Activated CD4-positive, alpha-beta T cell treated with anti-CD3 and anti-CD28 coated beads, Interleukin-2, amount 50 U/mL, for 4 hours (primary cell): ENCODE measurements at places on chromosomes 1 and 21.

DNA sequence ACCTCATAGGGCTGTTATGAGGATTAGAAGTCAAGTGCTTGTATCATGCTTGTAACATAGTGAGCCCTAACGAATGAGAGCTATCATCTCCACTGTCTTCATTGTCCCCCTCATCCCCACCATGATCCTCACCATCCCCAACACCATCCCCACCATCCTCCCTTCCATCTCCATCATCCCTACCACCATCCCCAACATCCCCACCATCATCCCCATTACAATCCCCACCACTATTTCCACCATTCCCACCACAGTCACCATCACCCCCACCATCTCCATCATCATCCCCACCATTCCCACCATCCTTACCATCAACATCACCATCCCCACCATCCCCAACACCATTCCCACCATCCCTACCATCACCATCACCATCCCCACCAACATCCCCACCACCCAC lies 39.1 kb upstream of the PADI1 start:
- DNase-seq = no peak

DNA sequence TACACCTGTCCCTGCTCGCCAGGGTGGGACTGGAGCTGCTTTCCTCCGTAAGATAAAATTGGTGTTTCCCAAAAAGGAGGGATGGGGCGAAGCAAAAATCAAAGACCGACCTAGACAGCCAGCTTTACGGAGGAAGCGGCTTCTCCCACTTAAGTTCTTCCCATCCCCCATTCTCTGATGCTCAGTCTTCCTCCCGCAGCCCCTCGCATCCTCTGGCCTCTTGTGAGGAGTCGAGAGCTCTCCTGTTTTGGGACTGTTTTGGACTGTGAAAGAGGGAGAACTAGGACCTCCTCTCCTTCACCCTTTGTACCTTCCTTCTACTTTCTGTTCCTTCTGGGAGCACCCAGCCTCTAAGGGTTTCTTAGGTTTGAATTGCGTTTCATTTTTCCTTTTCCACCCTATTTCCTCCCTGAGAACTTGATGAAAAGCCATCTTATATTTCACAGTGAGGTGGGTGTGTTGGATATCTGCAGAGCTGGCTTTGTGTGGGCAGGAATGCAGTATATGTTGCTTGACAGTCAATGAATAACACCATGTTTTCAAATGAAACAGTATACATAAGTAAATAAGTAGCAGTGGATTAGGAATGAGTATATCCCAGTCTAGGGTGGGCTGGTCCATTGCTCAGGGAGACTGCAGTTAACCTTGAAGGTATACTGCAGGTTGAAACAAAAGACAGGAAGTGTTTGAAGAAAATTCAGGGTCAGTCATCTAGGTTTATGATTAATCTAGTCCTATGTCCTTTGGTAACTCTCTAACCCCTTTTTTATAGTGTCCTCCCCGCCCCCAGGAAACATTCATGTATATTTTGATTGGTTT lies 848 bp downstream of the CTTNBP2NL start:
- DNase-seq = no peak

DNA sequence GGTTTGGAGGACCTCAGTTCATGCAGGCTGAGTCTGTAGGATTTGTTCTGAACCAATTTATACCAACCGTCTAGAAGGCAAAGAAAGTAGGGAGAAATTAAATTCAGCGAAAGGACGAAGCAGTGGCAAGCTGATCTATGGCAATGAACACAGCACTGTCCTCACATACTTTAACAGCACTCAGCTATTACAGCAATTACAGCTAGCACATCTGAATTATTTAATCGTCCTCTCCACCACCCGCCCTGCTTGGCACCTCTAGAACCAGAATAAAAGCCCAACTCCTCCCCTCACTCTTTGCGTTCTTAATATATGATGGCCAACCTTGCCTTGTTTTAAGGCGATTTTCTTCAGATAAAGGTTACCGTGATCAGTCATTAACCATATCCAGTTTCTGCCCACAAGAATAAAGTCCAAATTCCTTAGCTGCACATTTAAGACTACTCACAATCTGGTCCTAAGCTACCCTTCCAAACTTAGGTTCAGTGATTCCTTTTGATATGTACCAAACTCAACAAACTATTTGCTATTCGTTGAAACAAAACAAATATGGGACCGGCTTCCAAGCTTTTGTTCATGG lies 169.4 kb upstream of the ESRRG start:
- no peak for DNase-seq

GRCh38 chr1:26145041-26145959 lies 13.6 kb upstream of the FAM110D start:
- peak; percentile 71 for DNase-seq

GRCh38 chr1:214123061-214123784 lies 135.4 kb downstream of the PROX1 start:
- peak; percentile 2 for DNase-seq

DNA sequence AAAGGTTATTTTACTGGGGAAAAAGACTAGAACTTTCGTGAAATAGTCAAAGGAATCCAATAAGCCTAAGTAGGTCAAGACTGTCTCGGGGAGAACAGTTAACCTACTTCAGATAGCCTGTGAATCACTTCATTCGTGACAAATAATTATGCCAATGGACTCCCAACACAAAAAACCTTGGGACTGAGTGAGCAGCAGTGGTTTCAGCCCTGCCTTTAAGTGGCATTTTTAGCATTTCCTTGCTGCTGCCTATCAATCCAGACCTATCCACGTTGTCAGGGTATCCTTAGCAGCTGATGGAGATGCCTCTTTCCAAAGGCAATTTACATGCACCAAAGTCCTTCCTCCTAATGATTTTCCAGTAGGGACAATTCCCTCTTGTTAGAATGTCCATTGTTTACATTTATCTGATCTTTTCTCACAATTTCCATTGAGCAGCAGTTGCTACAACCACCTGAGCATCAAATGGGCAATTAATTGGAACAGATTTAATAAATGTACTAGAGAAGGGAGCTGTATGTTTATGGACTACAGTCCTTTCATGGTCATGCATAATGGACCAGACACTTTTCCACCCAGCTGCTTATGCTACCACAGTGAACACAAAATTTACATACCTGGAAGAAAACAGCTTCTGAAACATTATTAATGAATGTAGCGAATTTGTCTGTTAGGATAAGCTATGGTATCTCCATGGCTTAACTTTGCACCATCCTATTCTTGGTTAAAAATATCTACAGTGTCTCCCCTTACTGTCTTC lies 75.8 kb downstream of the TM2D1 start:
- no peak for DNase-seq

DNA sequence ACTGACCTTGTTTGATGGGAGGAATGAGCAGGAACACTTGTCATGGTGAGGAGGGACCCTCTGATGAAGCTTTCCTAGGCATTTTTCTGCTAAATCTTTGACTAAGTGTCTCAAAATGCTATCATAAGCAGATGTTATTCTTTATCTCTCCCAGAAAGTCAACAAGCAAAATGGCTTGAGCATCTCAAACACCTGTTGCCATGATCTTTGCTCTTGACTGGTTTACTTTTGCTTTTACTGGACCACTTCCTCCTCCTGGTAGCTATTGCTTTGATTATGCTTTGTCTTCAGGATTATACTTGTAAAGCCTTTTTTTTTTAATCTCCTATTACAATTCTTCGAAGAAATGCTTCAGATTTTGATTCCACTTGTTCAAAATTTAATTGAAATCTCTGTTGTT lies 157.4 kb downstream of the GPR52 start:
- DNase-seq = no peak

GRCh38 chr1:210301615-210302000 lies 27.1 kb upstream of the HHAT start:
- DNase-seq = no peak

GRCh38 chr1:4494558-4494957 lies 159.9 kb upstream of the AJAP1 start:
- DNase-seq = no peak

GRCh38 chr1:7576946-7577657 lies 194.0 kb upstream of the VAMP3 start:
- DNase-seq = no peak

DNA sequence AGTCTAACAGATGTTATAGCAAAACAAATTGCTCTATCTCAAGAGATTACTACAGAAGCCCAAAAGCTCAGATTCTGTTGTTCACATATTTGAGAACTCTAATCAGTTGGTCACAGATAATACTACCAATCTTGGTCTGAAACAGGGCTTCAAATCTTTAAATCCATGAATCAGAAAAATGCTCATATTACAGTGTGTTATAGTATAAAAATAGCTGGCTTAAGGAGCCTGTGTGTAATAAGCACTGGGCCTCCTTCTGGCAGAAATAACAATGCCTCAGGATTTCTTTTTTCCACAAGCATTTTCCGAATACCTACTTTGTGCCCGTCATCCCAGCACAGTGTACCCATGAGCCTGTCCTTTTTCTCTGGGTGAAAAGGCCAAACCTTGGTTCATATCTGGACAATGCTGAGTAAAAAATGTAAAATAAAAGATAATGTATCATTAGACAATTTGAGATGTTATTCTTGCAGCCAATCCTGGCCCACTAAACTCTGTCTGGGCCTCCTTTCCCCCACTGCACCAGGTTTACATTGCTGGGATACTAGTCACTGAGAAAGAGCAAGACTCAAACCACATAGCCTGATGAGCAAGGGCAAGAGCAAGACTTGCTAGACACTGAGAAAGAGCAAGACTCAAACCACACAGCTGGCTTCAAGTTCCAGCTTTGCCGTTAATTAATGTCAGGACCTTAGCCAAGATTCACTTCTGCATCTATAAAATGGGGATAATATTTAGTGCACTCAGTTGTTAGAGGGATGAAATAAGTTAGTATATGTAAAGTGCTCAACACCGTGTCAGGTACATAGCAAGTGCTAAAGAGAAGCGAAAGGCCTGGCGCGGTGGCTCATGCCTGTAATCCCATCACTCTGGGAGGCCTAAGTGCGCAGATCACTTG lies 17.0 kb upstream of the ADAR start:
- no peak for DNase-seq

GRCh38 chr1:221800831-221801230 lies 58.9 kb upstream of the DUSP10 start:
- no peak for DNase-seq

DNA sequence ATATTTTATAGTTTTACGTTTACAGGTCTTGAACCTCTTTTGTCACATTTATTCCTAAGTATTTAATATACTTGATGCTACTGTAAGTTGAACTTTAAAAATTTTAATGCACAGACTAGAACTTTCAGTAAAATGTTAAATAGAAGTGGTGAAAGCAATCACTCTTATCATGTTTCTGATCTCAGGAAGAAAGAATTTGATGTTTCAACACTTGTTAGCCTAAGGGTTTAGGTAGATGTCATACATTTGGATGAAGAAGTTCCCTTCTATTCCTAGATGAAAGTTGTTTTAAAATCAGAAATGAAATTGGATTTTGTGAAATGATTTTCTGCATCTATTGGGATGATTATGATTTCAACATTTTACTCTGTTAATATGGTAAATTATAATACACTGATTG lies 63.6 kb upstream of the TTLL7 start:
- DNase-seq = no peak

GRCh38 chr21:26707246-26707645 lies 134.2 kb upstream of the CYYR1 start:
- DNase-seq = no peak

GRCh38 chr1:222331340-222331739 lies 216.6 kb downstream of the HHIPL2 start:
- DNase-seq = no peak

GRCh38 chr1:61439234-61439633 lies 285.7 kb downstream of the TM2D1 start:
- no peak for DNase-seq

DNA sequence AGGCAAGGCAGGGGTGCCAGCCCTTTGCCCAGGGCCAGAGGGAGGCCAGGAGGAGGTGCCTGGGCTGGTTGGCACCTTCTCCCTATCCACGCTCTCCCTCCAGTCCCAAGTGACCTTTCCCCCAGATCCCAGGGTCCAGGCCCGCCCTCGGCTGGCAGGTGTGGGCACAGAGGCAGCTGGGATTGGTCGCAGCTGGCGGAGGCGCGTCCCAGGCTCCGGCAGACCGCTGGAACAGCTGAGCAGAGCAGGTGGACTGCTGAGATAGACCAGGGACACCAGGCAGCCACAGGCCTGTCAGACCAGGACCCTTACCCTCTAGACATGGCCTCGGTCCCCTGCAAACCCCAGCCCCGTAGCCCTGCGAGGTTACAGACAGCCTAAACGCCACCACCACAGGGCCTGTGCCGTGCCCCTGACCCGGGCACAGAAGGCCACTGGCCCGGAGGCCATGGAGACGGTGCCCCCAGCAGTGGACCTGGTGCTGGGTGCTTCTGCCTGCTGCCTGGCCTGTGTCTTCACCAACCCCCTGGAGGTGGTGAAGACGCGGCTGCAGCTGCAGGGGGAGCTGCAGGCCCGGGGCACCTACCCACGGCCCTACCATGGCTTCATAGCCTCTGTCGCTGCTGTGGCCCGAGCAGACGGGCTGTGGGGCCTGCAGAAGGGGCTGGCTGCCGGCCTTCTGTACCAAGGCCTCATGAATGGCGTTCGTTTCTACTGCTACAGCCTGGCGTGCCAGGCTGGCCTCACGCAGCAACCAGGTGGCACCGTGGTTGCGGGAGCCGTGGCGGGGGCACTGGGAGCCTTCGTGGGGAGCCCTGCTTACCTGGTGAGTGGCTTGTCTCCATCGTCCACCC lies at the start of gene SLC25A34:
TSS of gene SLC25A34 (plus strand) at position 221 of the 854 bp plus-strand sequence. CDS start at position 449, 228 bp downstream.
- DNase-seq = no peak

DNA sequence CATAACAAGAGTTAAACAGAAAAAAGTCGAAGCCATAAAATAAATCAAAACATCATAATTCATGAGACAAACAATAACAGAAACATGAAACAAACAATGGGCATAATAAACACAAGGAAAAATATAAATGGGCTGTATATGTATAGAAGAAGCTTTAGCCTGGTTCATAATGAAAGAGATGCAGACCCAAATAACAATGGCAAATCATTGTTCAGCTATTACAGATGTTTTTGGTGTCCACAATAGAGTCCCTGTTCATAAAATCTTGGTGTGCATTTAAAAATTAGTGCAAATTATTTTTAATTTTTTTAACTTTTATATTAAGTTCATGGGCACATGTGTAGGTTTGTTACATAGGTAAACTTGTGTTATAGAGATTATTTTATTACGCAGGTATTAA lies 1185.9 kb upstream of the B3GALT2 start:
- no peak for DNase-seq

DNA sequence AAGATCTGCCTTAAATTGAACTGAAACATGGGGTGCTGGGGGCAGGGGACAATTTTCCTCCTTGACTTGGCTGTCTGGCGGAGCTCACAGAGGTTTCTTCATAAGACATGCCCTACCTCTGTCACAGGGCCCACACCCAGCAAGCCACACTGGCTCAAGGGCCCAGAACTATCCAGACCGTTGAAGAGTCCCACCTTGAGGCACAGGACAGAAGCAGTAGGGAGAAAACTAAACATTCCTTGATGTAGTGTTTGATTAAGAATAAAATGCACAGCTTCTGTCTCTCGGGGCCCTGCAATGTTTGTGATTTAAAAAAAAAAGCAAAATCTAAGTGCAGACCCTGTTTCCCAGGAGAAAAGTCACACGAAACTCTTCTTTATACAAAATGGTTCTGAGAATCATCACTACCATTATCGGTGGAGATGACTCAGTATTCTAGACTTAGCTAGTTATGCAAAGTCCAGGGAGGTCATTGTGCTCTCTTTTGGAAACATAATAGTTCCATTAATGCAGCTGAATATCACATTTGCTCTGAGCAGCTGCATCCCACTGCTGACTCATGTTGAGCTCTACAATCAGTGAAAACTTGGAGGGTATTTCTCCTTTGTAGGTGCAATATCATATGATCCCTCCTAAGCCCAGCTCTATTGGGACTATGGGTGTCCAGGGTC lies 53.6 kb upstream of the DIRAS3 start:
- DNase-seq = no peak

GRCh38 chr1:22808676-22809483 lies 98.2 kb downstream of the EPHB2 start:
- no peak for DNase-seq

- DNase-seq = no peak
Observed at GRCh38 chr1:174988986-174989385, 10.8 kb upstream of the CACYBP start.

- DNase-seq = no peak
Observed at GRCh38 chr1:44239331-44239960, 26.2 kb downstream of the DMAP1 start.
